ENCODE measurements at places on chromosomes 7 and 10. TPM values are rescaled to one million over a fixed set of nuclear protein-coding genes. Genes with fewer than 3 reads are reported as not detected.

Gene GIMAP8
- total RNA-seq = 0.22 TPM

Gene AQP1
- total RNA-seq = 0.44 TPM

Gene ABCA13
- not detected for total RNA-seq

Gene KAZALD1
- 0.58 TPM for total RNA-seq

Gene CBX3
- total RNA-seq = 125 TPM

GRCh38 chr7:136617176-136617575 is 251.3 kb upstream of the CHRM2 start:
- H3K27me3 ChIP-seq = no peaks in the 10 kb centered on the region
- no peak overlapping the region for H3K4me3 ChIP-seq
- no peak overlapping the region for H3K27ac ChIP-seq

DNA sequence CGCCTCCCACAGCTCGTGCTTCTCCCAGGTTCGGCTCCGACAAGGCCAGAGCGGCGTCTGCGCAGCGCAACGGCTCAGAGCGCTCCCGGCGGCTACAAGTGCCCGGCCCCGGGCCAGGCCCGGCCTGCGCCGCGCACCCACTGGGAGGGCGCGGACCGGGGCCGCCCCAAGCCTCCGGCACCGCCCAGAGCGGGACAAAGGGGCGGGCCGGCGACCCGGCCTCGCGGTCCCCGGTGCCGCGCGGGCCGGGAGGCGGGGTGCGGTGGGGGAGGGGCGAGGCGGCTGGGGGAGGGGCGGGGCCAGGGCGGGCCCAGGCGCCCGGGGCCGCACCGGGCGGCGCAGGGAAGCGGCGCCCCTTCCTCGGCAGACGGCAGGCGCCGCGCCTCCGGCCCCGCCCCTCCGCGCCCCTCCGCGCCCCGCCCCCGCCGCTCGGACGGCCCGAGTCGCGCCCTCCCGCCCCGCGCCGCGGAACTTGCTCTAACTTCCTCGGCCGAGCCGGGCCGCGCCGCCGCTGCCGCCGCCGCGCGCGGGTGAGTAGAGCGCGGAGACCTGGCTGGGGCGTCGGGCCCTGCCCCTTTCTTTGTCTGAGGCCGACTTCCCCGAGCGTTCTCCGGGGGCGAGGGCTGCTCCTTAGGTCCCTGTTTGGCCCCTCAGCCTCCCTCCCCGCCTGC is at the start of gene TSPAN14:
Gene TSPAN14 (plus strand): TSS at position 469 of the 671 bp plus-strand sequence. CDS start 34,924 bp downstream, outside the sequence.
- H3K4me3 ChIP-seq = peak within 1 kb of the TSS; percentile 95
- H3K4me1 ChIP-seq = peaks cover 51% of the 10 kb centered on the region
- H3K36me3 ChIP-seq = peaks cover 4% of the 10 kb centered on the region
- peak; percentile 73 for DNase-seq

- H3K36me3 ChIP-seq = no peaks in the 10 kb centered on the region
- DNase-seq = no peak
- H3K27ac ChIP-seq = no peak overlapping the region
- no peaks in the 10 kb centered on the region for H3K27me3 ChIP-seq
- H3K4me3 ChIP-seq = no peak overlapping the region
- H3K4me1 ChIP-seq = no peaks in the 10 kb centered on the region
Observed at GRCh38 chr7:112510001-112510742, 29.4 kb downstream of the LSMEM1 start.

DNA sequence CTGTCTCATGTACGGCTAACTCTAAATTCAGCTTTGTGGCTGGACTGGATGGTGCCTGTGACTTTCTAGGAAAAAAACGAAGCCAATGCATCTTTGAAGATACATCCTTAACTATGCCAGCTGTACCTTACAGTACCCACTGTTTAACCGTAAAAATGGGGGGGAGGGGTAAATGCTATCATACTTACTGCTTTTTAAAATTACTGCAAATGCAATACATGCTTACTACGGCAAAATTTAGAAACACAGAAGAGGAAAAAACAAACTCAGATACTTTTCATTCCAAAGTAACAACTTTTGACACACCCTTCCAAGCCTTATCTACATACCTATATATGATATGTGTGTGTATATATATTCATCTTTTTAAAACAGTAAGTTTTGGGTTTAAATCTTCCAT is 20.4 kb upstream of the GLCCI1 start:
- no peaks in the 10 kb centered on the region for H3K27me3 ChIP-seq
- H3K27ac ChIP-seq = no peak overlapping the region
- H3K36me3 ChIP-seq = peaks cover 3% of the 10 kb centered on the region
- DNase-seq = no peak

DNA sequence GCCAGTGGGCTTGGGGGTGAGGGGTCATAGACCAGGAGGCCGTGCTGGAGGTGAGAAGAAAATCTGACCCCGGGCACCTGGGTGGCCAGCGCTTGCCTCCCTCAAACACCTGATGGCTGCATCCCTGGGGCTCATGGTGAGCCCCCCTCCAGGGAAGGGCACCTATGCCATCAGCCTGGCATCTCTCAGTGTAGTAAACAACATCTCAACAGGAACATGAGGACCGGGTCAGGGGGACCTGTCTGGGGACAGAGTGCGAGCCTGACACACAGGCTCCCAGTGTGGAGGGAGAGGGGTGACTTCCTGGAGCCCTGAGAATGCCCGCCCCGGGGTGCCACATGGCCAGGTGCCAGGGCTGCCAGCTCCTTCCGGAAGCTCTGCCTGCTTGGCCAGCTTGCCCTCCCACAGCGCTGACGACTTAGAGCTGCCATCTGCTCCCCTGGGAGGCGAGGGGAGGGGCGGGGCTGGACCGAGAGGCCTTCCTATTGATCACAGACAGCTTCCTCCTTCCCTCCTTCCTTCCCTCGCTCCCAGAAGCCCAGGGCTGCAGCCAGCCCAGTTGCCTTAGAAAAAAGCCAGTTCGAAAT is 12.3 kb downstream of the STX1A start:
- peaks cover 9% of the 10 kb centered on the region for H3K27me3 ChIP-seq
- H3K27ac ChIP-seq = no peak overlapping the region
- H3K36me3 ChIP-seq = no peaks in the 10 kb centered on the region
- peaks cover 16% of the 10 kb centered on the region for H3K4me1 ChIP-seq
- peak overlapping the region; percentile 44 for H3K4me3 ChIP-seq

DNA sequence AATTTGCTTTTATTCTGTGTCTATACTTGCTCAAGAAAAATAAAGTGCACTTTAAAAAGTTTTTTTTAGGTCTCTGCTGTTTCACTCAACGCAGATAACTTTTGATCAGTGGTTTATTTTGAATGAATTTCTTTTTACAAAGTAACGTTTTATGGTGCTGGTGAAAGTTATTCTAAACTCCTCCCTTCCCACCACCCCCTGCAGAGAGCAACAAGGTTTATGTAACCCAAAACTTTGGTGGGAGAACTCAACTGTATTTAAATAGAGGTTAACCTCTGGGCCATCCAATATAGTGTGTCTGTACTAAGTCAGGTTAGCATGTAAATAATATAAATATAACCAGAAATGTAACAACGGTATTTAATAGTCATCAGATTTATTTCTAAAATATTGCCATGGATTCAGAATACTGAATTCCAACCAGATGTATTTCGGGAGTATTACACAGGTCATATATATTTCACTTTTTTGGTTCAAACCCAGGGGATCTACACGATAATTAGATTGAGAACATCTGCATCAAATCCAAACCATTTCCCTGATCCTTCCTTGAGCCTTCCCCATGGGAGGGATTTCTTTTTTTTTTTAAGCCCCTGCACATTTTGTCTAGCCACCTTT is 3.9 kb upstream of the CUX1 start:
- no peaks in the 10 kb centered on the region for H3K27me3 ChIP-seq
- DNase-seq = no peak
- no peak overlapping the region for H3K27ac ChIP-seq
- H3K4me3 ChIP-seq = peak overlapping the region; percentile 69

DNA sequence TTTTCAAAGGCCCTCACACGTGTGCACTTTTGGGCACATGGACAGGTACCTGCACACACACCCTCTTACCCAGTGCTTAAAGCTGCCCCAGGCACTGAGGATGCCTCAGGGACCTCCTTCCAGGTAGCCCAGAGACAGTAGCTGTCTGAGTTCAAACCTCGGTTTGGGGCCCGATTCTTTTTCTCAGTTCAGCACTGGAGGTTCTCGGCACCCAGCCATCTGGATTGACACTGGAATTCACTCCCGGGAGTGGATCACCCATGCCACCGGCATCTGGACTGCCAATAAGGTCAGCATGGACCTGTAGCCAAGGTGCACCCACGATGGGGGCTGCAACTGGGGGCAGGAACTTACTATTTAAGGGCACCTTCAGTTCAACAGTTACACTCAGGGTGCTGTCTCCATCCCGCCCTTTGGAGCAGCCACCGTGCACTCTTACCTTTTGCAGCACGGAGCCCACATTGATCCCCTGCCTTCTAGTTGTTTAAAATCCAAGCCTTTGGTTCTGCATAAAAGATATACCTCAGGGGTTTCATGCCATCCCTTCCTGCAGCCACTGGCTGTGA is 17.7 kb downstream of the CPA5 start:
- no peak overlapping the region for H3K27ac ChIP-seq
- H3K36me3 ChIP-seq = no peaks in the 10 kb centered on the region
- no peaks in the 10 kb centered on the region for H3K4me1 ChIP-seq
- no peak for DNase-seq
- no peaks in the 10 kb centered on the region for H3K27me3 ChIP-seq

- no peak for DNase-seq
- peaks cover 4% of the 10 kb centered on the region for H3K4me1 ChIP-seq
- H3K36me3 ChIP-seq = peaks cover 28% of the 10 kb centered on the region
- H3K27me3 ChIP-seq = no peaks in the 10 kb centered on the region
Observed at GRCh38 chr10:92965314-92965713, 95.3 kb upstream of the CYP26C1 start.

DNA sequence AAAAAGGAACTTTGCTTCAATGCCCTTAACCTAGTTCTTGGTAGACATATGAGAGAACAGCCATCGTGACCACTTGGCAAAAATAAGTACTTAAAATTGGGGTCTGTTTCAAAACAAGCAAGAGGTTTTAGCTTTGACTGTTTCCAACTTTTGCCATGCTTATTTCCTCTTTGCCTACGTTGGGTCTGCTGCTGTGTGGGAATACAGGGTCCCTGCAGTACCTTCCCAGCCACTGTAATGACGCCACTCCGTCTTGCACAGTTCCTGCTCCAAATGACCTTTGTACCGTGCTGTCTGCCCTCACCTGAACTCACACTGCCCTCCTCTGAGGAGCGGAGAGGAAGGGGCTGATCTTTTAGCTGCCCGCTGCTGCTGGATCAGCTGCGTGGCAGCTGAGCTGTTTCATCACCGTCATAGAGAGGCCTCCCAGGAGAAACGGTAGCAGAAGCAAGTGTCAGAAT is 133.1 kb downstream of the MAPK8 start:
- no peaks in the 10 kb centered on the region for H3K4me1 ChIP-seq
- H3K4me3 ChIP-seq = no peak overlapping the region
- no peak overlapping the region for H3K27ac ChIP-seq
- no peak for DNase-seq

DNA sequence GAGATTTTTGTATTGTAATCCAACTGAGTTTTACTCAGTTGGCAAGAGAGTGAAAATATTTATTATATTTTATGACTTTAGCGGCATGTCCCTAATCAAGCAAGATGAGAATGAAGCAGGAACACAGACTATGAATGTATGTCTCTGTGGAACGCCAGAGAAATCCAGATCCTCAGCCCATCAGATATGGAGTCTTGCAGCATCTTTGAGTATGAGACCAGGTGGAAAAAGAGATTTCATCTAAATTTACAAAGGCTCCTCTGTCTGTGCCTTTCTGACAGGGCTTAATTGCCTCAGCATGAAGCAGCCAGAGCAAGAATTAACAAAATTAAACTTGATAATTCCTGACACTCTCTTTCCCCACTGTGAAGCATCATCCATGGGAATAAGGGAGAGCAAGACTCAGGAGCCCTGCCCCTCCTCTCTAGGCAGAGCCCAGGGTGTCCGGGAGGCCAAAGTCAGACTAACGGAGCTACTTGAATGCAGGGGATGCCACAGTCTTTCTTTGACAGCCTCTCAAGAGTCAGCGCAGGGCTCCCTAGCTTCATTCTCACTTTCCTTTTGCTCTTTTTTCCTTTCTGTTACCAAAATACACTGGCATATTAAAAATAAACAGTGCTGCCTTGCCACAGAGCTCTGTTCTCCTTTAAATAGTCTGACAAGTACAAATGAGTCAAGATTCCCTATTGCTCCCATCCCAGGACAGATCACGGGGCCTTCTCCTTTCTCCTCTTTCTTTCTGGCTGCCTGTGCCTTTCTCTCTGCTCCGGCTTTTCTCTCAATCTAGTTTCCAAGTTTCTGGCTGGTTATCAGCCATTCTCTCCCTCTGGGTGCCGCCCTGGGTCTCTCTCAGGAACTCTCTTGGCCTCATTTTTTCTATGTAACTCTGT is 132.2 kb upstream of the INHBA start:
- no peak for DNase-seq
- no peak overlapping the region for H3K27ac ChIP-seq
- H3K27me3 ChIP-seq = no peaks in the 10 kb centered on the region
- no peaks in the 10 kb centered on the region for H3K36me3 ChIP-seq

DNA sequence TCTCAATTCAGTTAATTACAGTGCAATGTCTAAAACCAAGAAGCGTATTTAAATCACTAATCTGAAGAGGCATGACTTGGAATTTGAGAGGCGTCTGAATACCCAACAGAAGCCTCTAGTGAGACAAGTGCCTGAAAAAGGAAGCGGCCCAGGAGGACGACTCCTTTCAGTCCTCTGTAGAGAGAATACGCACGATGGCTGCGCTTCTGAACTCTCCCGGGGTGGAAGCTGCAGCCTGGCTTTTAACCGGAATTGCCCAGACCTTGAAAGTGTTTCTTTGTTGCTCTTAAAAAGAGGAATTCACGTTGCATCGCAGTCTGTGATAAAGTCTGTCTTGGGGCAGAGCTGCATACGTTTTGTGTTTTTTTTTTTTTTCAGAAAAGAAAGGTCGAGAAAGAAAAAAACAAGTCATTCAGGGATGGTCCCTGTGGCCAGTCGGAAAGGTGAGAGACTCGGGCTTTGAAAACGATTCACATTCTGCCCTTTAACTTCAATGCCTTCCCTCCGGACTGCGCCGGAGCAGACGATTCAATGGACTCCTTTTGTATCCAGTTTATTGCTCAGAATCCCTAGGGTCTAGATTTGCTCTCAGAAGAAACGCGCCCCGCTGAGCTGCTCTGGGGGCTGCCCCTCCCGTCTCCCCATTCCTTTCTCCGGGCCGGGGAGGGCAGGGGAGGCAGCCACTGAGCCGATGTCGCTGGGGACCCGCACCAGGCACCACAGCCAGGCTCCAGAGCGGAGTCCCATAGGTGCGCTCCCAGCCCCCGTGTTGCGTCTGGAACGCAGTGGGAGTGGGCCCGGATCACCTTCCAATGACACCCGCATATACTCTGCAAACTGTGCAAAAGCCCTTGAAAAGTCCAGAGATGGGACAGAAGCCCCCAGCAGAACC is 994 bp upstream of the PTF1A start:
- no peak for DNase-seq
- no peak overlapping the region for H3K4me3 ChIP-seq
- H3K27ac ChIP-seq = no peak overlapping the region
- H3K36me3 ChIP-seq = no peaks in the 10 kb centered on the region
- H3K4me1 ChIP-seq = peaks cover 4% of the 10 kb centered on the region
